ENCODE measurements at places on chromosomes 5 and 9.

GRCh38 chr5:179239256-179240135 is 105.8 kb downstream of the ADAMTS2 start:
- H3K27me3 ChIP-seq = no peaks in the 10 kb centered on the region
- H3K4me1 ChIP-seq = no peaks in the 10 kb centered on the region
- no peak for DNase-seq
- no peak overlapping the region for H3K27ac ChIP-seq

GRCh38 chr9:127852829-127853228 is 1.6 kb downstream of the ENG start:
- H3K4me3 ChIP-seq = peak overlapping the region; percentile 68
- H3K36me3 ChIP-seq = no peaks in the 10 kb centered on the region
- DNase-seq = no peak
- H3K4me1 ChIP-seq = peaks cover 10% of the 10 kb centered on the region
- H3K27me3 ChIP-seq = no peaks in the 10 kb centered on the region

GRCh38 chr9:113370806-113371325 is 5.9 kb downstream of the HDHD3 start:
- peaks cover 44% of the 10 kb centered on the region for H3K36me3 ChIP-seq
- H3K4me3 ChIP-seq = no peak overlapping the region
- no peak overlapping the region for H3K27ac ChIP-seq
- H3K4me1 ChIP-seq = peaks cover 7% of the 10 kb centered on the region
- H3K27me3 ChIP-seq = no peaks in the 10 kb centered on the region

DNA sequence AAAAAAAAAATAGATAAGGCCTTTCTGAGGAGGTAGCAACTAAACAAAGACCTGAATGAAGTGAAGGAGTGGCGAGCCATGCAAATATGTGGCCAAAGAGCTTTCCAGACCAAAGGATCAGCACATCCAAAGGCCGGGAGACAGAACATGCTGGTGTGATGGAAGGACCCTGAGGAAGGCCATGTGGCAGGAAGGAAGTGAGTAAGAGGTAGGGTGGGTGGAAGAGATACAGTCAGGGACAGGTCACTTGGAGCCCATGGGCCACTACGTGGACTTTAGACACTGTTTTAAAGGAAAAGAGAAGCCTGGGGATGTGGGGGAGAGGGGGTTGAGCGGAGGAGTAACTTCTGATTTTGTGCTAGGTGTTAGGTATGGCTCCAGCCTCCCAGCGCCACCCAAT is 31.3 kb downstream of the SPRY4 start:
- H3K36me3 ChIP-seq = no peaks in the 10 kb centered on the region
- no peak overlapping the region for H3K4me3 ChIP-seq
- no peaks in the 10 kb centered on the region for H3K4me1 ChIP-seq
- no peak for DNase-seq
- no peak overlapping the region for H3K27ac ChIP-seq

GRCh38 chr9:17816431-17817027 is 237.7 kb downstream of the SH3GL2 start:
- no peaks in the 10 kb centered on the region for H3K4me1 ChIP-seq
- H3K27ac ChIP-seq = no peak overlapping the region
- no peaks in the 10 kb centered on the region for H3K36me3 ChIP-seq
- DNase-seq = no peak
- H3K27me3 ChIP-seq = no peaks in the 10 kb centered on the region

DNA sequence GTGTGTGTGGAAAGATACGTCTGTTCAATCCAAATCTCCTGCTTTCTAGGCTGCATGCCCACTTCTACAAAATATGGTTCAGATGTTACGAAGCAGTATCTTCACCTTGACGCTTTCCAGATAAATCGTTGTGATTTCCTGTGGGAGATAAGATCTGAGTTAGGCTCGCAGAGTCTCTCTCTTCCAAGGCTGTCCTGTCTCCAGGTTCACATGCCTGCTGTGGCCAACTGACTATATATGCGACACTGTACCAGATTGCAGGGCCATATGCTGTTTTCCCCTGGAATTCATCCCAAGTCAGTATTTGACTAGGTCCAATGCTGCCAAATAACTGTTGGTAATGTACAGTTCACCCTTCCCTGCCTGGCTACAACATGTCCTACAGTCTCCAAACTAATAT is 47.9 kb downstream of the TMEM252 start:
- H3K27ac ChIP-seq = peak overlapping the region; percentile 52
- H3K27me3 ChIP-seq = no peaks in the 10 kb centered on the region
- H3K4me1 ChIP-seq = no peaks in the 10 kb centered on the region
- H3K36me3 ChIP-seq = no peaks in the 10 kb centered on the region
- DNase-seq = no peak
- no peak overlapping the region for H3K4me3 ChIP-seq

GRCh38 chr9:129310666-129311350 is 132.7 kb upstream of the IER5L start:
- H3K27me3 ChIP-seq = no peaks in the 10 kb centered on the region
- no peaks in the 10 kb centered on the region for H3K36me3 ChIP-seq
- DNase-seq = no peak
- no peak overlapping the region for H3K4me3 ChIP-seq
- peaks cover 15% of the 10 kb centered on the region for H3K4me1 ChIP-seq

GRCh38 chr5:172897481-172898217 is 61.6 kb upstream of the RPL26L1 start:
- no peaks in the 10 kb centered on the region for H3K36me3 ChIP-seq
- peak overlapping the region; percentile 36 for H3K4me3 ChIP-seq
- H3K4me1 ChIP-seq = peaks cover 46% of the 10 kb centered on the region
- peak overlapping the region; percentile 96 for H3K27ac ChIP-seq
- no peak for DNase-seq

DNA sequence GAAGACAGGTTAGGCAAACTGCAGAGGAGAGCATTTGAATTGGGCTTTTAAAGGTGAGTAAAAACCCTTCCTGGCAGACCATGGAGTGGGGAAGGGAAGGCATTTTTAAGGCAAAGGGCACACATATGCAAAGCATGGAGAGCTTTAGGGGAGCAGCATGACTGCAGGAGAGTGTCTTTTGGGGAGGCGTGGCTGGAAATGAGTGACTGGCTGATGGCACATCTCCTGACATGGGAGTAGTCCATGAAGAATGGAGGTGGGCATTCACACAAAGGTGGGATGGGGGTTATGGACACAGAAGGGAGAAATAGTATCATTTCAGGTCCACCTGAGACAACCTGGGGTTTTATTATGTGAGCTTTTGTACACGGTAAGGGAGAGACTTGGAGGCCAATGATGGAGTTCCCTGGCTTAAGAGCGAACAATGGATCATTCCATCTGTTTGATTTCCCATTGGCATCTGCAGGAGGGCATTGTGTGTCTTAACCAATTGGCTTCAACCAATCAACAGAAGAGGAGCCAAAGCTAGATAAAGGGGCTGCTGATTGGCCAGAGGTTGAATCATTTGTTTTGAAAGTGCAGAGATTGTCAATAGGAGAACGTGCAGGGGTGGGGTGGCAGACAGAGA is 2.1 kb downstream of the NSG2 start:
- H3K27me3 ChIP-seq = no peaks in the 10 kb centered on the region
- no peak overlapping the region for H3K4me3 ChIP-seq
- DNase-seq = no peak
- no peak overlapping the region for H3K27ac ChIP-seq
- H3K36me3 ChIP-seq = no peaks in the 10 kb centered on the region
- H3K4me1 ChIP-seq = no peaks in the 10 kb centered on the region

- H3K36me3 ChIP-seq = no peaks in the 10 kb centered on the region
- H3K27ac ChIP-seq = no peak overlapping the region
- no peak for DNase-seq
- no peak overlapping the region for H3K4me3 ChIP-seq
- H3K4me1 ChIP-seq = peaks cover 3% of the 10 kb centered on the region
Measured at GRCh38 chr9:126947529-126947928, 32.9 kb downstream of the RALGPS1 start.

- peak overlapping the region; percentile 92 for H3K27ac ChIP-seq
- DNase-seq = no peak
- H3K36me3 ChIP-seq = no peaks in the 10 kb centered on the region
- H3K4me3 ChIP-seq = no peak overlapping the region
- H3K4me1 ChIP-seq = peaks cover 28% of the 10 kb centered on the region
- no peaks in the 10 kb centered on the region for H3K27me3 ChIP-seq
Measured at GRCh38 chr9:94867842-94868312, 141.4 kb downstream of the AOPEP start.

DNA sequence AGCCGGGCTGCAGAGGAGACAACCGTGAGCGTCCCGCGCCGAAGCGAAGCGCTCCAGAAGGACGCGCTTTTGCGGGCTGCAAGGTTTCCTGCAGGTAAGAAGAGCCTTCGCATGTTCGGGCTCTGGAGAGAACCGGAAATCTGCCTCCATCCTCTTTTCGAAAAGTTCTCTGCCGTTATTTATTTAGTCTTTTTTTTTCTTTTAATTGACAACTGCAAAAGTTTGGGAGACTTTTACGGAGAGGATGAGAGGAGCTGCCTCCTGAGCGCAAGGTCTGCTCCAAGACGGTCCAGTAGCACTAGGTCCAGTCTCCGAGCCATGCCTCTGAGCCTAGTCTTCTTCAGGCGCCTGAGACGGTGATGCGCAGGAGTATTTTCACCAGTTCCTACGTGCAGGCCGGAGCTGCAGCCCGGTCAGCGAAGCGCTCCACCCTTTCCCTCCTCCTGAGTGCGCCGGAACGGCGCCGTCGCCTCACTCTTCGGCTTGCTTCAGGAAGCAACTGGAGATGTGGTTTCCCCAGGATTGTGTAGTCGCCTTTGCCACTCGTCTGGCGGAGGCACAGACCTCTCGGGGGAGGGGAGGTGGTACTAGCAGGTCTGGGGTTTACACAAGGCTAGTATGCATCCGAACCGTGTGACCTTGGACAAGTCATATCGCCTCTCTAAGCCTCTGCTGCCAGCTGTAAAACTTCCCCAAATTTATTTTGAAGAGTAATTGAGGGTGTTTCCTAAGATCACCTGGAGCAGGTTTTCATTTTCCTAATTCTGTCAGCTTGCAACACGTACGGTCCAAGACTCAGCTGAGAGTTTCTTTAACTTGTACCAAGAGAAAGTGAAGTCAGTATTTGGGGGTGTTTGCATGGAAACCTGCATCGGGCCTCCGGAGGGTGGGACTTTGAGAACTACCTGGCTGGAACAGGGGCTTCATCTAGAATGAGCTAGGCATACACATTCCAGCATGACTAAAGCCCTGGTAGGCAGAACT is 4.5 kb downstream of the POU4F3 start:
- DNase-seq = no peak
- no peak overlapping the region for H3K27ac ChIP-seq
- H3K4me1 ChIP-seq = peaks cover 4% of the 10 kb centered on the region

DNA sequence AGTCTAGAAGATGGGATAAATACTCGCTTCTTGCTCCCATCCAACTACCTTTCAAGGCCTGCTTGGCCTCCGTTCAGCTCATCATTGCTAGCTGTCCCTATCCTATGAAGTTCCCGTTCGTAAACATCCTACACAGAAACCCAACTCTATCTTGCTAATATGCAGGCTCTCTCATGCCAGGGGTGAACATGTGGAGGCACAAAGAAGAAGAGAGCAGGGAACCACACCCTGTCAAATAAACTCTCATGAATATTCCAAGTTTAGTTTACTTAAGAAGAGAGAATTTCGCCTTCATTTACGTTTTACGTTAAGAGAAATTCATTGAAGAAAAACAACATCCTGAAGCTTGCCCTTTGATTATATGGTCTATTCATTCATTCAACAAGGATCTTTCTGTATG is 7.9 kb upstream of the HSD17B3 start:
- no peak overlapping the region for H3K4me3 ChIP-seq
- no peaks in the 10 kb centered on the region for H3K36me3 ChIP-seq
- no peak for DNase-seq
- H3K4me1 ChIP-seq = no peaks in the 10 kb centered on the region
- H3K27me3 ChIP-seq = no peaks in the 10 kb centered on the region
- H3K27ac ChIP-seq = no peak overlapping the region

DNA sequence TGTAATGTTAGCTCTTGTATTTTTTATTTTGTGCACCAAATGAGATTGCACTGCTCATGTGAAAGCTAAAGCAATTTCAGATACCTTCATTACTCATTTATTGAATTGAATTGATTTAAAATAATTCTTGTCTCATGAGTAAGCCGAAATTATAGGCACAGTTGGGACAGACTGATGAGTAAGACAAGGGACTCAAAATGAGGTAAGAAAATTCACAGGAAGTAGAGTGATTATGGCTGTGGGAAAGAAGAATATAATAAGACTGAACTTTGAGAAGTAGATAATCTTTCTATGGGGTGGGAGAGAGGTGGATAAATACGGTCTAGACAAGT is 51.1 kb downstream of the NUDT12 start:
- no peak overlapping the region for H3K27ac ChIP-seq
- no peak for DNase-seq
- H3K4me3 ChIP-seq = no peak overlapping the region
- H3K36me3 ChIP-seq = no peaks in the 10 kb centered on the region
- no peaks in the 10 kb centered on the region for H3K4me1 ChIP-seq

DNA sequence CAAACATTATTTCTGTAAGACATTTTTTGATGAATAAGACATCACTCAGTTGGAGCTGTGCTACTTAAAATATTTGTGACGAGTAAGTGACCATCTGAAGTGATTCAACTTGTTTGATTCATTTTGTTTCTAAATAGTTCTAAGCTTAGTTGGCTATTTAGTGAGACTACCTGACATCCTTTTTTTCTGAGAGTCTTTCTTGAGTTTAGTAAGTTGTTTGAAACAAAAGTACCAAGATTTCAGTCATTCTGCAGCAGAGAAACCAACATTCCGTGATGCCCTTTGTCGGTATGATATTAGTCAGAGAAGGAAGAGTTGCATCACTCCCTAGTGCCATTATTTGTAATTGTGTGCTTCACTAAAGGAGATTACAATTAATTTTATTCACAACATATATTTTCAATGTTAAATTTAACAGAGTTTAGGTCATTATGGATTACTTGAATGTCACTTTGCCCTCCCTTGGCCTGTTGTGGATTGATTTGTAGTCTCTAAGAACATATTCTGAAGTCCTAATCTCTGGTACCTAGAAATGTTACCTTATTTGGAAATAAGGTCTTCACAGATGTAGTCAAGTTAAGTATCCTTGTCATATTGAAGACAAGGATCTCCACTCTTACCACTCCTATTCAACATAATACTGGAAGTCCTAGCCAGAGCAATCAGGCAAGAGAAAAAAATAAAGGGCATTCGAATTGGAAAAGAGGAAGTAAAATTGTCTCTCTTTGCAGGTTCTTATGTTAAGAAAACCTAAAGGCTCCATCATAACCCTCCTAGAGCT is 212.2 kb downstream of the PCSK1 start:
- no peak for DNase-seq
- no peaks in the 10 kb centered on the region for H3K27me3 ChIP-seq
- H3K27ac ChIP-seq = no peak overlapping the region
- H3K36me3 ChIP-seq = no peaks in the 10 kb centered on the region
- H3K4me3 ChIP-seq = no peak overlapping the region

- H3K4me1 ChIP-seq = no peaks in the 10 kb centered on the region
- peak; percentile 3 for DNase-seq
- no peak overlapping the region for H3K4me3 ChIP-seq
- H3K27ac ChIP-seq = no peak overlapping the region
- H3K27me3 ChIP-seq = no peaks in the 10 kb centered on the region
Measured at GRCh38 chr5:17282283-17283120, 65.1 kb downstream of the BASP1 start.

- H3K27ac ChIP-seq = no peak overlapping the region
- no peaks in the 10 kb centered on the region for H3K36me3 ChIP-seq
- DNase-seq = no peak
- peaks cover 11% of the 10 kb centered on the region for H3K4me1 ChIP-seq
Measured at GRCh38 chr9:69470186-69470977, 145.4 kb downstream of the ENTREP1 start.

Data from esophagus squamous epithelium (tissue), 5 donors.